ENCODE measurements at places on chromosomes 4 and X.

- DNase-seq = no peak
Observed at GRCh38 chr4:24747234-24747975, 48.0 kb upstream of the SOD3 start.

- no peak for DNase-seq
Observed at GRCh38 chr4:125022855-125023501, 291.8 kb upstream of the FAT4 start.

DNA sequence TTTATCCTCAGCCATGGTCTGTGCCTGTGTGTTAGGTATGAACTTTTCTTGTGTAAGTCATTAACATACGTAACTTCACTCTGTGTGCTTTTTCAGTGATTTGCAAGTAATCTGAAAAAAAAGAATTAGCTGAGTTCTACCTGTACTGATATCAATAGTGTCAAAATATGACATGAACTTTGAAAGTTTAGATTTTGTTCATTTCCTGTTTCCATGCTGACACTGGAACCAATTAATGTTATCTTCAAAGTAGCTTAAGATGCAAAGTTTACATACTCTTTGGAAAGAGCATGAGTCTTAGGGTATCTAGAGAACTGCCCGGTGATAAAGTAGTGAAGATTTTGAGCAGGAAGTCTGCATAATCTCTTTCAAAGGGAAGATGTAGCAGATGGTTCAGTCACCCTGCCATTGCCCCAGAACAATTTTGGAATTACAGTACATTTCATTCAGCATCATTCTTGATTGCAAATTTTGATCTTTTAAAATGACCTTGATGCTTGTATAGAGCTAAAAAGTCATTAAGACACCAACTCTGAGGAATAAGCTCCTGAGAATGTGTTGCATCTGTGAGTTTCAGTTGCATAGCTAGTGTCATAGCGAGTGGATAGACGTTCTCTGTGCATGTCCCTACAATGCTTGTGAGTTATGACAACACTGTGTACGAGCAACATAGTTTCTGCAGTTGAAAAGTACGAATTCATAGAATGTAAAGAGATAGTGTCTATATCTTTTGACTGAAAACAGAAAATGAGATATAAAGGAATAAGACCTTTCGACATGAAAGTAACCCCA lies 130.5 kb downstream of the PTTG2 start:
- DNase-seq = no peak

DNA sequence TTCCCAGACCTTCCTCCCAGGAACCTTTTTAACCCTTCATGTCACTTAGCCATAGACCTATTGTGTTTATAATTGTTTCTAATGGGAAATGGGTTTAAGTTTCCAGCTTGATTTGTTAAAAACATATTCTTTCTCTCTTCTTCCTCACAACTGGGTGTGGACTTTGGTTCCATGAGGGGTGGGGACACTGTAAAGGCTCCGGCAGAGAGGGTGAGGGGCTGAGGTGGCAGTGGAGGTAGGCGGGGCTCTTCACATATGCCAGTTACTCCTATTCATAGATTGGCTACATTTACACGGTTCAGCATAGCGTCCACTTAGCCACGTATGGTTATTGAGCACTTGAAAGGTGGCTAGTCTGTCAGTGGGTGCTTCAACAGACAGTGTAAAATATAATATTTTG lies 7.8 kb downstream of the INTS6L start:
- DNase-seq = no peak

DNA sequence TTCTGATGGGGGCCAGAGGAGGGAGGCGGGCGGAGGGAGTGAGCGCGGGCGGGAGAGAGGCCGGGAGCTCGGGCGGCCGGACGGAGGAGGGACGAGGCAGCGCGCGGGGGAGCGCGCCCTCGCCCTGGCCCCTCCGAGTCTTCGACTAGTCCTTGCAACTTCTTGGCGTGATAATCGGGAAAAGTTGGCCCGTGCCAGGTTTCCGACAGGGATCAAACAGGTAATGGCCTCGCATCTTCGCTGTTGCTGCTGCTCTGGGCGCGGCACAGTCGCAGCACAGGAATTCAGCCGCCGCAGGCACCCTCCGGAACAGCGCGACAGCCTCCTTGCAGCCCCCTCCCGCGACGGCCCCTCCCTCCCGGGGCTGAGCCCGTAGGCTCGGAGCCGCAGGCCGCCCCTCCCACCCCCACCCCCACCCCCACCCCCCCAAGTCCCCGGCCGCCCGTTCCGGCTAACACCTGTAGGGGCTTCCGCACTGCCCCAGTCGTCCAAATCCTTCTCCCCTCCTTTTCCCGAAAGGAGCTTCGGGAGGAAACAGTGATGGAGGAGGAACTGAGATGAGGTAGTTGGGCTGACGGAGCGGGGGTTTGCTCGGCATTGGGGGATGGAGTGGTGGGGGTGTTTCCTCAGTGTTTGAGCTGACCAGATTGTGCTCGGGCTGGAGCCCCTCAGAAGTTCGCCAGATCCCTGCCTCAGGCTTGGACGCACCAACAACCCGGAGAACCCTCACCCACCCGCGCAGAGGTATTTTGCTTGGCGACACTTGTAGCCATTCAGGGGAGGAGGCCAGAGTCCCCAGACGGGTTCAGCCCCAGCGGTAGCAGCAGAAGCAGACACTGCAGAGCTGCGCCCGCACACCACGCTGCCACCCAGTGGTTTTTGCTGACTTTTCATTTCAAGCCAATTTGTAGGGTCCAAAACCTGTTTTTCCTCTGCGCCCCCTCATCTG lies at the start of gene FGF13:
Gene FGF13, minus strand, starts transcription at position 319 of the 949 bp plus-strand sequence. CDS start 714 bp downstream, outside the sequence.
- DNase-seq = no peak

GRCh38 chr4:15162465-15163283 lies 160.4 kb downstream of the CPEB2 start:
- no peak for DNase-seq

- DNase-seq = no peak
Observed at GRCh38 chrX:148929686-148930085, 429.3 kb downstream of the AFF2 start.

GRCh38 chr4:122876456-122876855 lies 45.9 kb downstream of the NUDT6 start:
- DNase-seq = no peak

DNA sequence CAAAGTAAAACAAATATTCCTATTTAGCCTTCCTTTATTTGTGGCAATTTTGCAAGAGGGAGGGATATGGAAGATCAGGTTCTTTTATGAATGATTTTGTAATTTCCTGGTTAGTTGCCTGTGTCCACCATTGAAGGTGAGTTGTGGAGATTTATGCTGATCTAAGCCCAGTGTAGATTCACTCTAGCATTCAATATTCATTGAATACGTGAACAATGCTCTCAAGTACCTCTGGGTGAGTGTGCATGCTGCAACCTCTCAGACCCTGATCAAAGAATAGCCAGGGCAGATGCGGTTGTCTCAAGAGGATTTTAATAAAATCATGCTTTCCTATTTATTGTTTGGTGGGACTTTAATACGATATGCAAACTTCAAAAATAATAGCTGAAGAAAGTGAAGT lies 628.4 kb downstream of the SPRY1 start:
- DNase-seq = no peak

- no peak for DNase-seq
Observed at GRCh38 chrX:108736509-108737479, at the start of gene IRS4. IRS4 (minus strand) TSS chrX:108736563.

GRCh38 chr4:189500970-189501369 lies 439.7 kb upstream of the FRG1 start:
- DNase-seq = no peak

- DNase-seq = no peak
Observed at GRCh38 chr4:116668190-116668589, 417.2 kb downstream of the TRAM1L1 start.

DNA sequence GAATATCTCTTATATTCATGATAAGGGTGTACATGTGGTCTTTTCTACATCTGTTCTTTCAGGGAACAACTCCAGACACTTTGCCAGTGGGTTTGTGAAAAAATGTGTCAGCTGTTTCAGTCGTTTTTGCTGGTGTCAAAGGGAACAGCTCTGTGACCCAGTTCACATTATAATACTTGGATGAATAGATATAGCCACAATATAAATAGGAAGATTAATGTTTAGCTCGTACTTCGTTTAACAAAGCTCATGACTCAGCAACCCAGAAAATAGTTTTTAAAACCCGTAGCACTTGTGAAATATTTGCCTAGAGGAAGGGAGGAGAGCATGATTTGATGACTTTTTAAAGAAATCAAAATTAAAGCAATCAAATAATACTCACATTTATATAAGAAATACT lies 7.9 kb downstream of the LIAS start:
- DNase-seq = peak; percentile 68

- DNase-seq = no peak
Observed at GRCh38 chr4:11338956-11339782, 89.5 kb downstream of the HS3ST1 start.

DNA sequence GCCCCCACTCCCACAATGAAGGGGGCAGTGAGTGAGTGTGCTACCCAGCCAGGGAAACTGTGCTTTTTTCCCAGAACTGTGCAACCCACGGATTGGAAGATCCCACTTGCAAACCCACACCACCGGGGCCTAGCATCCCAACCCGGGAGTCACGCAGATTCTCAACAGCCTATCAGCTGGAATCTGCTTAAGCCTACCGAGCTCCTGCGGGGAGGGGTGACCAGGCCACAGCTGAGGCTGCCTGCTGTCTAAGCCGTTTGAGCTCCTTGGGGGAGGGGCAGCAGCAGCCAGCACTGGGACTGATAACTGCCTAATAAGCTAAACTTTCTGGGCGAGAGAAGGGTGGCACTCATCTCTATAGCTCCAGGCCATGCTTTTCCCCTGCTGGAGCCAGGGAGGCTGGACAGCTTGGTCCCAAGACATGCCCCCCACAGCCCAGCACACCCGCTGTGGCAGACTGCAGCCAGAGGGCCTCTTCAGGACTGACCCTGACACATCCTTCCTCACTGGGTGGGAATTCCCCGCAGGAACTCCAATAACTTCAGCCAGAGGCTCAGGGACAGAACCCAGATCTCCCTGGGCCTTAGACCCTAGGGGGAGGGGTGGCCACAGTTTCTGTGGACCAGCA lies 161.3 kb upstream of the MAGEB18 start:
- no peak for DNase-seq

DNA sequence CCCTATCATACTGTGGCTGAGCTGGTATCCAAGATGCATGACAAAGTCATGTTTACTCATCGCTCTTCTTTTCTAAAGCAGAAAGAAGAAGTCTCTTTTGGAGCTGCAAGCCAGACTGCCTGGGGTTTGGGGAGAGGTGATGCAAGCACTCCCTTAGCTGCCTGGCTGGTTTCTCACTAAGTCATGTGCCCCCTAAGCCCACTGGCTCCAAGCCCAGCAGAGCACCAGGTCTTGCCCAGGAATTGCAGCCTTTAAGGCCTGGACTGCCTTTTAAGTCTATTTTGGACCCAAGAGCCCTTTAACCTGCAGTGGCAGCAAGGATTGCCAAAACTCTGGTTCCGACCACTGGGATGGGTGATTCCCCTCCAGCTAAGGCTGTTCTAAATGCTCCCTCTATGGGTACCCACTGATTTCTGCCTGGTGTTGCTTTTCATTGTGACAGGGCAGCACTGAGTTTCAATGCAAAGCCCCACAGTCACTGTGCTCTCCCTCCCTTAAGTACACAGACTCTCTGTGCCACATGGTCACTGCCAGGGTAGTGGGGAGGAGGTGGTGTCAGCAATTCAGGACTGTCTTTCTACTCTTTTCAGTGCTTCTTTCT lies 548.6 kb downstream of the TLL1 start:
- no peak for DNase-seq

DNA sequence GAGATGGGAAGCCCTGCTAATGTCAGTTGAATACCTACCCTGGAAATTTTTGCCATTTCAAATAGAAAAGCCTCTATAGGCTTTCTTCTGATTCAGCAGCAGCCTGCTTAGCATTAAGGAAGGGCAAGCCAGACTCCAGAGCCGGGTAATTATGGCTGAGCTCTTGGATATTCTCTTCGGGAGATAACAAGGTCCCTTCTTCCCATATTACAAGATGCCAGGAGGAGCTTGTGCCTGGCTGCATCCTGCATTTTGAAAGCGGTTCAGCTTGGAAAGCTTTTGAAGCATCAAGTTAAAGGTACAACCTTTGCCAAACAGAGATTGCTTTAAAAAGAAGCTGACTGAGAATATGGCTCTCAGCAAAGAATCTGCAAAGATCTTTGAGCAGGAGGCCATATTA lies 399.6 kb upstream of the RPS6KA3 start:
- no peak for DNase-seq

DNA sequence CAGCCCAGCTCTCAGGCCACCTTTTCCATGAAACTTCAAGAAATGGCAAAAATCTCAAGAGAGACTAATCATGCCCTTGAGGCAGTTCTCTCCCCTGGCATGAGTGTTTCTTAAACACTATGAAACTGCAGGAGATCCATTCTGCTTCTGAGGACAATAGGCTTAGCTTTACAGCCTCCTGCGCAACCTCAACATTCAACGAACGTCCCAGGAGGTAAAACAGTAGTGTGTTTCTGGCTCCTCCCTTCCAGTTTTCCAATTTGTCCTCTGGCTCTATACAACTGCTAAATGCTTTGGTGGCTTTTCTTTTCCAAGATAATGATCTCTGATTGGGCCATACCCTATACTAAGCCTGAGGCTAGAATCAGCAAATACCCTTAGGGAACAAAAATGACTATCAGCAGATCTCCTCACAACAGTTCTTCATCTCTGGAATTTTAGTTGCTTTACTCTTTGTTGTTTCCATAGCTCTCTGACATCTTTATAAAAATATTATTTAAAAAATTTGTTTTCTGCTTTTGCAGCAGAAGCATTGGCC lies 87.0 kb upstream of the FAT1 start:
- DNase-seq = no peak

DNA sequence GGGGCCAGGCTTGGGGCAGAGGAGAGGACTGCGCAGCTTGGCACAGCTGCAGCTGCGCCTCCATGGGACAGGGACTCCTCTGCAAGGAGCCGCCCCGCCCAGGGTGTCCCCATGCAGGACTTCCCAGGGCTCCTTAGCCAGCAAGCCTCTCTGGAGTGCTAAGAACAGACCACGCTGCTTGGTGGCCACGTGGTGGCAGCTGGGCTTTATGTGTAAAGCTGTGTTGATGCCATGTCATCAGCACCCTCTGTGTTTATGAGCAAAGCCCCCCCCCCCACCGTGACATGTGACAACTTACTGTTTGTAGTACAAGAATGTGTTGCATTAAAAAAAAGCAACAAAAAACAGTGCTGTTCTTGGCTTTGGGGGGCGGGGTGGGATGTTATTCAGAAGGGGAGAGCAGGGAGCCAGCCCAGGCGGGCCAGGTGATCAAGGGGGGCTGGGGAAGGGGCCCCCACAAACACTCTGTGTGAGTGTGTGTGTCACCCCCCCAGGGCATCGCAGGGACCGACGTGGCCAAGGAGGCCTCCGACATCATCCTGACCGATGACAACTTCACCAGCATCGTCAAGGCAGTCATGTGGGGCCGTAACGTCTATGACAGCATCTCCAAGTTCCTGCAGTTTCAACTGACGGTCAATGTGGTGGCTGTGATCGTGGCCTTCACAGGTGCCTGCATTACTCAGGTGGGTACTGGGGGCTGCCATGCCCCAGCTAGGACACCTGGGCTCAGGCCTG lies 40.3 kb downstream of the ATP2B3 start:
- no peak for DNase-seq

GRCh38 chrX:86028681-86029080 lies 18.7 kb downstream of the CHM start:
- DNase-seq = no peak

DNA sequence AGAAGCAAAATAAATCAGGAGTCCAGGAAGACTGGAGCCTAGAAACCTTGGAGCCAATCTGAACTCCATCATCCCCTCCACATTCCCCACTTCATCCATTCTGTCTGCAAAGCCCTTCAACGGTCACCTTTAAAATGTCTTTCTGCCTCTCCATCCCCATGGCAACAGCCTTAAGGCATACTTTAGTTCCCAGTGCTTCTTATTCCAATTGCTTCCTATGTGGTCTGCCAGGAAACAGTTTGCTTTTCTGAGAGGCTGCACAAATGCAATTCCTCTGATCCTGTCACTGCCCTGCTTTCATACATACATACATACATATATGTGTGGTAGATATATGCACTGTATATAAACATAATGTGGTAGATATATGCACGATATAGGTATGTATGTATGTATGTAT lies 786 bp upstream of the MAGEH1 start:
- DNase-seq = no peak
